A549 treated with ZK216348 at 1 μM for 4 hours (cell line): ENCODE measurements at places on chromosomes 5 and 9. TPM values are rescaled to one million over a fixed set of nuclear protein-coding genes. Genes with fewer than 3 reads are reported as not detected.

Gene FOXD4L4
- 0.08 to 0.13 TPM (median 0.13 TPM) in 3 of 5 replicates, not detected in the others for total RNA-seq

Gene NDUFB6
- 102 to 115 TPM (median 102 TPM) in 5 replicates for total RNA-seq

Gene HTR1A
- total RNA-seq: not detected in 5 replicates

Gene NRG2
- 1.3 to 2.3 TPM (median 2.0 TPM) in 5 replicates for total RNA-seq

Gene ECM2
- 0.09 to 0.19 TPM (median 0.15 TPM) in 4 of 5 replicates, not detected in the other for total RNA-seq

Gene RAB3C
- not detected in 5 replicates for total RNA-seq

Gene ARRDC1
- total RNA-seq: 26.9 to 54.5 TPM (median 45.5 TPM) in 5 replicates

Gene PCDHB8
- total RNA-seq: 0.20 to 0.40 TPM (median 0.37 TPM) in 4 of 5 replicates, not detected in the other

Gene FRMPD1
- total RNA-seq: 0.02 to 0.06 TPM (median 0.04 TPM) in 4 of 5 replicates, not detected in the other

Gene TAF1L
- total RNA-seq: 0.02 TPM in 1 of 5 replicates, not detected in the others
